Erythroblast (primary cell): ENCODE measurements at places on chromosomes 2 and 18.

- peak; percentile 71 for DNase-seq
These were observed 441 bp downstream of the MPHOSPH10 start for GRCh38 chr2:71130905-71131244.

DNA sequence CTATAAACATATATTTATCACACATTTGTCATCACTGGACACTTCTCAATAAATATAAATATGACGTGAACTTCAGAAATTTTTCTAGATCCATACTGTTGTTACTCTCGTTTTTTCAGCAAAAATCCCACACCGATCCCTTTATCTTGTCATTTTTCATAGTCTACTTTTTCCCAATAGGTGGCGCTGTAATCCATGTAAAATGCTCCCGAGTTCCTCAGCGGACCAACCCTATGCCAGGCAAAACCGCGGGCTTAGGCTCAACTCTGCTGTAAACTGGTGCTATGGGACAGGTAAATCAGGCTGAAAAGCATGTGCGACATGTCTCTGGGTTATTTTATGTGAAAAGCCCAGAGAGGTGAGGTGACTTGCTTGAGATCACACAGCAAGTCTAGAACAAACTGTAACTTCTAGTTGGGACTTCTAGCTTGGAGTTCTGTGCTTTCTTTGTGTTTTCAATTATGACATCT is 104.0 kb downstream of the COBLL1 start:
- peak; percentile 88 for DNase-seq

DNA sequence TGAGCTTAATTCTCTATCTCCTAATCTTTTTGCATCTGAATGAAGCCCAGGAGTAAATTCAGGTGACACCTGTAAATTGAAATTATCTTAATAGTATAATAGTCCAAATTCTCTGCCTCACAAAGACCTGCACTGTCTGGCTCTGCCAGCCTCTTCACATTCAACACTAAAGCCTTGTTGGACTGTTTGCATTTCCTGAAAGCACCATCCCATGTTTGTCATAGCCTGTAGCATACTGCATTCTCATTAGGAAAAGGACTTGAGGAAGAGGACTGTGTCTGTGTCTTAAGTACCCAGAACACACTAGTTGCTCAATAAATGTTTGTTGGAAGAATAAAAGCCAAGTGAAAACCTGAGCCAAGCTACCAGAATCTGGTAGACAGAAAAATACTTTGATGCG is 42.9 kb upstream of the GRHL1 start:
- no peak for DNase-seq

- DNase-seq, result no peak
These were observed 200.5 kb upstream of the FANCL start for GRCh38 chr2:58441643-58442042.

DNA sequence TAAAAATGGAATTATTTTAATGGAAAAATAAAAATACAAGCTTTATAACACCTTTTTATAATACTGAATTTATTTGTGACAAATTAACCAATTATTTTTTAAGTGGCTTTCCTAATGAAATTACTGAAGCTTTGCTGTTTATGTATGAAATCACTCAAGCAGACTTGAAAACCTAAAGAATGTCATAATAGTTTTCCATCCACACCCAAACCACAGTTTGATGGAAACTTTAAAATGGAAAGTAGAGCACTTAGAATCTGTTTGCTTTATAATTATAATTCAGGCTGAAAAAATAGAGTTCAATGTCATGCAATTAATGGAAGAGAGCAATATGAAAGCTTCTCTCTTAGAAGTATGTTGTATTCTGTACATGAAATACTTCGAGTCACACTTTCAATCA is 31.6 kb upstream of the WDR75 start:
- DNase-seq, result no peak

- DNase-seq, result no peak
These were observed 69.5 kb upstream of the TGIF1 start for GRCh38 chr18:3380384-3380961.

GRCh38 chr2:240301256-240301795 is 134.1 kb upstream of the GPC1 start:
- DNase-seq, result no peak

DNA sequence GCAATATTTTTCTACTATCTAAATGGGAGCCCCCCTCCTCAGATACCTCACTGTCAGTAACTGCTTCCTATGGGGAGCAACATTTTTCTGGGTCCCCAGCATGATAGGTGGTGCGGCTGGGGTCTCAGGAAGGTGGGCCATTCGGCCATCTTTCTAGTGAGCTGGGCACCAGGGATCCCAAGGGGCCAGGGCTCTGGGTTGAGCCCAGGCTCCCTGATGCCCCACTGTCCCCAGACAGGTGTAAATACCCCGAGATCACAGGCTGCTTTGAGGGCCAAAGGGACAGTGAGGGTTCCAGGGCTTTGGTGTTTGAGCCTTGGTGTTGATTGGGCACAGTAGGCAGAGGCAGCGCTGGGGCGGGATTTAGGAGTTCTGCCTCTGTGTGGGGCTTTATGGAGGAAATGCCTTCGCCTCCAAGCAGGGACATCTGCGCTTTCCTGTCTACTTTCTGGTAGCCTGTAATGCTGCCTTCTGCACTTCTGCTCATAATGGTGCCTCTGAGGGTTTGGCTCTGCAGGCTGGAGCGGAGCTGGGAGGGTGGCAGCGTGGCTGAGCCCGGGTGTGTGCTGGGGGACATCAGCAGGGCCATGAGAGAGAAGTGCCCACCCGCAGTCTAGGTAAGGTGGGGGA is 5.3 kb downstream of the ITM2C start:
- no peak for DNase-seq

GRCh38 chr2:148568597-148568996 is 76.0 kb upstream of the EPC2 start:
- no peak for DNase-seq

DNA sequence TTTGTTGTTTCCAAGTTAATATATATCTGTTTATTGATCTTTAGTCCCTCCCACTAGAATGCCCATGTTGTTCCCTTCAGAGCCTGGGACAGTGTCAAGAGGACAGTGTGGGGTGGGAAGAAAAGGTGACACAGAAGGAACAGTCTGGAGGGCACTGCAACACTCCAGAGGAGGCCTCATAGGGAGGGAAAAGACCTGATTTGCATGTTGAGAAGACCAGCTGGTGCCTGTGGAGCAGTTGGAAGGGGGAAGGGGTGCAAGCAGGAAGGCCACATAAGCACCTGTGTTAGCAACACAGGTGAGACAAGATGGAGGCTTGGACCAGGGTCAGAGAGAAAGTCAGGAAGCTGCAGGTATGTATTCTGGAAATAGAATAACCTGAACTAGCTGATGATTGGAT is 48.1 kb upstream of the FHOD3 start:
- DNase-seq, result no peak

DNA sequence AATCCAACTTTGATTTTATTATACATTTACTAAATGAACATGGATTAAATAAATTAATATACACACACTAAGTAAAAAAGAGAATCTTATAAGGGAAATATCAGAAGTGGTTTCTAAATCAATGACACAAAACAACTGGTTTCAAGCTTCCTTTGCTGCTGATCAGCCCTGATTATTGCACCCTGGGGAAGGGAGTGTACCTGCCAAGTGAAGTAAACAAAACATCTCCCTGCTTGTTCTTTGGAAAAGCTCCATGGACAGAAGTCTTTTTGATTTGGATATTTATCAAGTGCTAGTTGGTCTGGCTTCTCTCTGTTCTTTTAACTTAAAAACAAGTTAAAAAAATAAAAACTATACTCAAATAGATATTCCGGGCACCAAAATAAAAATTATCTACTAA is 190.1 kb downstream of the PDE11A start:
- no peak for DNase-seq

DNA sequence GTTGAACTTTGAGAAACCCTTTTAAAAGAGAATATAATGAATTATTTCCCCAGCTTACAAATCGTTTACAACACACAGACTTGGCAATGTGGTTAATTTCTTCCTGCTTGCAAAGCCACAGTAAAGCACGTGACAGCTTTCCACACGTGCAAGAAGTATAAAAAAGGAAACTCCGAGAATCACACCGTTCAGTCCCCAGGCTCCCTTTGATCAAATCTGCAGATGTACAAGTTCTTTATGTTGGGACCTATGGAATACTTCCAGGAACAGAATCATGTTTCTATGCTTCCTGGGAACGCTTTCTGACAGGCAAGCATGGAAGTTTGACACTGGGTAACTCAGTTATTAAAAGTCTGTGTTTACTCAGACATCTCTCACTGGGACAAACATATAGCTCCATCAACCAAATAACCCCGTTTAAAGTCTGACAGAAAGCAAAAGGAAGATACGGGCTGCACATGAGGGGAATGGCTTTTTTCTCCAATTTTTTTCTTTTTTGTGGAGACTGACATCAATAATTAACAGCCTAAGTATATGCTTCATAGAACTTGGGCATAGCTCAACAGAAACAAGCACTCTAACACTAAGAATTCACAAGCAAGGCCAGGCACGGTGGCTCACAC is 134.8 kb downstream of the EIPR1 start:
- DNase-seq, result no peak

GRCh38 chr2:54275541-54275940 is 19.5 kb upstream of the TSPYL6 start:
- DNase-seq, result no peak

DNA sequence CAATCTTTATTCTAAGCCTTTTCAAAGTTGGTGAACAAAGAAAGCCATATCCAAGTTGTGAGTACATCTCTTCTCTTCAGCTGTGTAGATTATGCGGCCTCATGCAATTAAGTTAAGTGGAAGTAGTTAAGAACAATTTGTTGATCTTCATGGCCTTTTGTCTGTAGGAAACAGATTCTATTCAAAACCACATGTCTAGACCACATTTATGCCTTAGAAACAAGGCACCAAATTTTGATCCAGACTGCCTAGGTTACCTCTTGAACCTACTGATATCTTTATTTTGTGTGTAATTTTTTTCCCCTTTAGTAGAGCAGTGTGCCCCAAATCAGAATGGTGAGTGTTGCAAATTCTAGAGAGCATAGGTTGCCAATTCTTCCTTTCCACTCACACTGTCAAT is 101.6 kb upstream of the CERS6 start:
- DNase-seq, result no peak

DNA sequence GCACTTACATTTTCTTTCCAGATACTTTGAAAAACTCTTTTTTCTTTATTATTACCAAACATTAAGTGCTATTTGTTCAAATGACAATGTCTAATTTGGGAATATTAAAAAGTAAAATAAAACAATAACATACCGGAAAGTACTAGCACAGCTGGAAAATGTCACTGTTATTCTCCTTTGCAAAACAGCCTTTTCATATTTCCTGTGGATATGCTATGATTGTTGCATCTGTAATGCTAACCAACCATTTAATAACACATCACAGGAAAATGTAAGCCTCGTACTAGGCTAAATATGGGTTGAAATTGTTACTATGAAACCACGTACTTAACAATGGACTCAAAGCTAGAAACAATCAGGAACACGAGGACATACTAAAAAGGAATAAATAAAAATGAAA is 298.1 kb downstream of the CBLN2 start:
- no peak for DNase-seq

GRCh38 chr18:653512-653911 is 3.9 kb upstream of the TYMS start:
- DNase-seq, result no peak

DNA sequence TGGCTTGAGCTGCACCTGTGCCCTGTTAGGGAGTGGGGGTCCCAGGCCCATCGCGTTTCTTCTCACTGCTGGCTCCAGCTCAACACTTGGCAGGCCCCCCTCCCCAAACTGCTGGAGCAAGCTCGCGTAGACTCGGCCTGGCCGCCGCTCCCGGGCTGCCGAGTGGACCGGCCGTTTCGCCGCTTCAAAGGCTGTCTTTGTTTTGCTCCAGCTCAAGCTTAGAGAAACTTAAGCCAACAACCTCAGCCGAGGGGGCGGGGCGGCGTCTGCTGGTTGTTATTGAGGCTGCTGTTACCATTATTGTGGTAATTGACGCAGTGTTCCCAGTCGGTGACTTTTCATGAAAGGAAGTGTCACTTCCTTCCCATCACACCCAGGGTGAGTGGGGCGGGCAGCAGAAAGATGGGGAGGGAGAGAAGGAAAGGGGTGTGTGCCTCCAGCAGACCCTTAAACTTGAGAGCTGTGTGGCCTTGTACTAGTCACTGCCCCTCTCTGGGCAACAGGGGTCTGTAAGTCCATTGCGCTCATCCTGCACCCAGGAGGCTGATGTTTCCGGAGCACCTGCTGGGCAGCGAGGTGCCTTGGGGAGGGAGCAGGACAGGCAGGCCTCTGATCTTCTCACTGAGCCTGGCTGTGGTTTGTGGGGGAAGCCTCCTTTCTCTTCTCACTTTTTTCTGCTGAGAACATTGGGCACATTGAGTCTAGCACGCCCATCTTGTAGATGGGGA is 2.1 kb downstream of the ARID5A start:
- no peak for DNase-seq

DNA sequence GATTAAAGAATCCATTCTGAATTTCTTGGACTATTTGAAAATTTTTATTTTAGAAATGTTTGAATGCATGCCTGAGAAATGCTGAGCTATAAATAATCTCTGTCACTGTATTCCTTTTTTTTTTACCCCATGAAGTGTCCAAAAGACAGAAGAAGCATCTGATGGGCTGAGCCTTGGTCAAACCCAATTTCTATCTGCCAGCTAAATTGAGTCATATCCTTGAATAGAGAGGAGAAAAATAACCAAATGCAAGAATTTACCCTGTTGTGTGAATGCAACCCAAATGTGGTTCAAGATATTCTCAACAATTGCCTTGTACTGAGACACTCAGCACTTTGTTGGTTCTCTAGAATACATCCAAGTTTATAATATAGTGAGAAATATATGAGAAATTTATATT is 223.5 kb downstream of the UBE2E3 start:
- DNase-seq, result no peak

DNA sequence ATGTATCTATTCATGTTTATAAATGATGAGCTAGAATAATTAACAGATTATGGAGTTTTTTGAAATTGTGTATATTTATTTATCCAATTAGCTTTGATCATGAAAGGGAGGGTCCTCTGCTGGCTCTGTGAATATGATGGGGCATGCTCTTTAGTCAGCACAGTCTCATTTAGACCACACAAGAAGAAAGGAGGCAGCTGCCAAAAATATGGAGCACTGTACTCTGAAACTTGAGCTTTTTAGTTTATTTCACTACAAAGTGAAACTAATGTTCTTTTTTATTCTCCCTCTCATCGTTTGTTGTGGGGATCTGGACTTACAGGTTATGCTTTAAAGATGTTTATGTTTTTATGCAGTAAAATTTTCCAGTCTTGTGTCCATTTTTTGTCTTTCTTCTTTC is 266.9 kb upstream of the GULP1 start:
- DNase-seq, result no peak
